ENCODE measurements at places on chromosomes 16 and 17.

- no peak for DNase-seq
These were observed 67.7 kb downstream of the MPRIP start for GRCh38 chr17:17109907-17110306.

DNA sequence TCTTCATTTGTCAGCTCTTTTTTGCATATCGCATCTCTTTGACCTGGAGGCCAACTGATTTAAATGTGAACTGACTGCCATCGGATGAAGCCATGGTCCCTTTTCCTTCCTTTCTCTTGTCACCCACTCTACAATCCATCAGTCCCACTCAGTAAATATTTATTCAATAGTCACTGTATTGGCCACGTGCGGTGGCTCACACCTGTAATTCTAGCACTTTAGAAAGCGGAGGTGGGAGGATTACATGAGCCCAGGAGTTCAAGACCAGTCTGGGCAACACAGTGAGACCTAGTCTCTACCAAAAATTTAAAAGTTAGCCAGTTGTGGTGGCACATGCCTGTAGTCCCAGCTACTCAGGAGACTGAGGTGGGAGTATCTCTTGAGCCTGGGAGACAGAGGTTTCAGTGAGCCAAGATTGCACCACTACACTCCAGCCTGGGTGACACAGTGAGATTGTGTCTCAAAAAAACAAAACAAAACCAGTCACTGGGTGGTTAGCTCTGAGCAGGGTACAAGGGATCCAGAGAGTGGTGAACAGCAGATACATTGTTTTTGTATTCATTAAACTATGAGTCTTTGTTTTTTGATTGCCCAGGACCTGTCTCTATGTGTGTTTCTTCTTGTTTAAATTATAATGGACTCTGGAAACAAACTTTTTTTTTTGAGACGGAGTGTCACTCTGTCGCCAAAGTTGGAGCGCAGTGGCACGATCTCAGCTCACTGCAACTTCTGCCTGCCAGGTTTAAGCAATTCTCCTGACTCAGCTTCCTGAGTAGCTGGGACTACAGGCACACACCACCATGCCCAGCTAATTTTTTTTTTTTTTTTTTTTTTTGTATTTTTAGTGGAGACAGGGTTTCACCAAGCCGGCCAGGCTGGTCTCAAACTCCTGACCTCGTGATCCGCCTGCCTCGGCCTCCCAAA is 6.9 kb downstream of the PHAF1 start:
- no peak for DNase-seq

DNA sequence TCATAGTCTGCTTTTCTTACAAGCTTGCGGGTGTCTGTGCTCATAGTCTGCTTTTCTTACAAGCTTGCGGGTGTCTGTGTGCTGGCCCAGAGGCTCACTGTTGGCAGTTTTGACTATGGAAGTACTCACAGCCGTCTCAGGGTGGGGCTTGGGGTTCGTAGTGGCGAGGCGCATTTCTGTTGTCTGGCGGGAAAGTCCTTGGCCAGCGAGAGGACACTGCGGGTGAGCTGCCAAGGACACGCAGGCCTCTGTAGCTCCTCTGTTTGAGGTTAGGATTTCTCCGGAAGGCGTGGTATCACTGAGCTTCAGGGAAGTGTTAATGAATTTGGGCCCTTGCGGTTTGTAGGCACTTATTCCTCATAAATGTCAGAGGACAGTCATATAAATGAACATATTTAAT is 13.5 kb downstream of the TBCD start:
- no peak for DNase-seq

- no peak for DNase-seq
These were observed 23.3 kb downstream of the GPR179 start for GRCh38 chr17:38320482-38320881.

DNA sequence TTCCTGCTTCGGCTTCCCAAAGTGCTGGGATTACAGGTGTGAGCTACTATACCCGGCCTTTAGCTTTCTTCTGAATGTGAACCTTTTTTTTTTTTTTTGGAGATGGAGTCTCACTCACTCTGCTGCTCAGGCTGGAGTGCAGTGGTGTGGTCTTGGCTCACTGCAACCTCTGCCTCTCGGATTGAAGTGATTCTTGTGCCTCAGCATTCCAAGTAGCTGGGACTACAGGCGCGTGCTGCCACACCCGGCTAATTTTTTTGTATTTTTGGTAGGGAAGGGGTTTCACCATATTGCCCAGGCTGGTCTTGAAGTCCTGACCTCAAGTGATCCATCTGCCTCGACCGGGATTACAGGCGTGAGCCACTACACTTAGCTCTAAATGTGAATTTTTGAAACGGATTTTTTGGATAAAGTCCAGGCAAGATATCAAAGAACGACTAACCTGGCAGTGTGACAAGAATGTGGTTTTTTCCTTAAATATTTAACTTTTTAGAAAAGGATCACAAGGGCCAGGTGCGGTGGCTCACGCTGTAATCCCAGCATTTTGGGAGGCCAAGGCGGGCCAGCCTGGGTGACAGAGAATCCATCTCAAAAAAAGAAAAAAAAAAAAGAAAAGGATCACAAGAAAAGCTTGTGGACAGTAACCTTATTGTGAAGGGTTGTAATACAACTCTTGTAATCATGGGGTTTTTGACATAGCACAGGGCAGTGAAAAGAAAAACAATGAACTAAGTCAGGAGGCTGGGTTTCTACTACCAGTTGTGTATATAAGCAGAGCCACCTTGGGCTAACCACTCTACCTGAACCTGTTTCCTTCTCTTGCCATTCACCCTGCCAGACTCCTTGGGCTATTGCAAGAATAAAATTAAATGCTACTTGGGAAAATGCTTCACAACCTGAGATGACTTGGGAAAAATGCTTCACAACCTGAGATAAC is 6.2 kb downstream of the BRCA1 start:
- no peak for DNase-seq

GRCh38 chr17:47728214-47728877 is 4.7 kb upstream of the TBX21 start:
- no peak for DNase-seq

DNA sequence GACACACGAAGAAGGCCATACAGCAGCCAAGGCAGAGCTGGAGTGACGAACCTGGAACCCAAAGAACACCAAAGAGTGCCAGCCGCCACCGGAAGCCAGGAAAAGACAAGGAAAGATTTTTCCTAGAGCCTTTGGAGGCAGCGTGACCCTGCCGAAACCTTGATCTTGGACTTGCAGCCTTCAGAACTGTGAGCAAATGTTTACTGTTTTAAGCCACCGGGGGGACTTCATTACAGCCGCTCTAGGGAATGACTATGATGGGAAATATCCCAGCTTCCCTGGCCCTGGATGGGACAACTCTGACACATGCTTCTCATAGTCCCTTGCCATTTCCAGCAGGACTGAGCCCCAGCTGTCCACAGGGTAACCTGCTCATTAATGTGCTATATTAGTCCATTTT is 270.6 kb downstream of the HAPSTR1 start:
- no peak for DNase-seq

GRCh38 chr16:83533193-83533592 is 274.6 kb upstream of the HSBP1 start:
- no peak for DNase-seq

GRCh38 chr16:88769617-88770460 is 15.2 kb downstream of the PIEZO1 start:
- no peak for DNase-seq

DNA sequence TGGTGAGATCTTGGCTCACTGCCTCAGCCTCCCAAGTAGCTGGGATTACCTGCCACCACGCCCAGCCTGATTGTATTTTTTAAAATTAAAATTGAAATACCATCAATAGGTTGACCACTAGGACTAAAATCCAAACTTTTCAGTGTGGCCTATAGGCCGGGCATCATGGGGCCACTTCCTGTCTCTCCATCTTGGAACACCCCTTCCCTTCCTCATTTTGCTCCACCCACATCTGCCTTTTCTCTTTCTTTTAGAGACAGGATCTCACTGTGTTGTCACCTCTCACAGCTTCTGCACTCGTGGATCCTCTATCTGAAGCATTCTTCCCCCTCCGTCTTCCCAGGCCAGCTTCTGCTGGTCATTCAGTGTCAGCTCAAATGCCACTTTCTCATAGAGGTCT is 57.0 kb downstream of the BMERB1 start:
- DNase-seq = no peak

GRCh38 chr17:74862108-74862901 is 2.6 kb upstream of the GRIN2C start:
- peak; percentile 56 for DNase-seq

DNA sequence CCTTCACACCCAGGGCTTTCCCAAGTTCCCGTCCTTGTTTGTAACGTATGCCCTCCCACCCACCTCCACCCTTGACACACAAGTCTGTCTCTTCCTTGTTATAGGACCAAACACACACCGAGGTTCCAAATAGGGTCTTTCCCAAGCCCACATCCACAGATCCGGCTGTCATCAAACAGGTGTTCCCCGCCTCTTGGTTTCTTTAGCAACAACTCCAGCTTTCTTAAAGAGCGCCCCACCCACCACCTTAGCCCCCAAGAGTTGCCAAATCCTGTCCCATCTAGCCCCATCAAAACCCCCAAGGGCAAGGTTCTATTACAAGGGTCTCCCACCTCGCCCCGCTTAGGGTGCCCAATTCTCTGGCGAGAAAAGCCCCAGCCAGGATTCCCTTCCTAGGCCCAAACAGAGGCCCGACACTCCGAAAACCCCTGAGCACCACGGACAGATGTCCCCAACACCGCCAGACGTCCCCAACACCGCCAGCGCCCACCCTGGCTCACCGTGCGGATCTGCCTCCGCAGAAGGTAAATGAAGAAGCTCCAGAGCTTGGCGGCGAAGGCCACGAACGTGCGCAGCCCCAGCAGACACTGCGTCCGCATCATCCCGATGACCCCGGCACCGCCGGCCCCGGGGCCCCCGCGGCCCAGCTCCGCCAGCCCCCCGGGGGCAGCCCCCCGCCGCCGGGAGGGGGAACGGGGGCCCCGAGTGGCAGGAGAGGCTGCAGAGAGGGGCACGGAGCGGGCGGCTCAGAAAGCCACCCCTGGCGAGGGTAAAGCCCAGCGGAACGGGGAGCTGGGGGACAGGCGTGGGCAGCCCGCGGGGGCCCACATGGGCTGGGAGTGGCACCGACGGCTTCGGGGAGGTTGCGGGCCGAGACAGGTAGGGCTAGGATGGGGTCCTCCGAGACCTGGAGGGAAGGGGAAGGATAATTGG is 573 bp downstream of the CTDNEP1 start:
- DNase-seq = no peak

- no peak for DNase-seq
These were observed 120.5 kb downstream of the HS3ST4 start for GRCh38 chr16:25812215-25812614.

DNA sequence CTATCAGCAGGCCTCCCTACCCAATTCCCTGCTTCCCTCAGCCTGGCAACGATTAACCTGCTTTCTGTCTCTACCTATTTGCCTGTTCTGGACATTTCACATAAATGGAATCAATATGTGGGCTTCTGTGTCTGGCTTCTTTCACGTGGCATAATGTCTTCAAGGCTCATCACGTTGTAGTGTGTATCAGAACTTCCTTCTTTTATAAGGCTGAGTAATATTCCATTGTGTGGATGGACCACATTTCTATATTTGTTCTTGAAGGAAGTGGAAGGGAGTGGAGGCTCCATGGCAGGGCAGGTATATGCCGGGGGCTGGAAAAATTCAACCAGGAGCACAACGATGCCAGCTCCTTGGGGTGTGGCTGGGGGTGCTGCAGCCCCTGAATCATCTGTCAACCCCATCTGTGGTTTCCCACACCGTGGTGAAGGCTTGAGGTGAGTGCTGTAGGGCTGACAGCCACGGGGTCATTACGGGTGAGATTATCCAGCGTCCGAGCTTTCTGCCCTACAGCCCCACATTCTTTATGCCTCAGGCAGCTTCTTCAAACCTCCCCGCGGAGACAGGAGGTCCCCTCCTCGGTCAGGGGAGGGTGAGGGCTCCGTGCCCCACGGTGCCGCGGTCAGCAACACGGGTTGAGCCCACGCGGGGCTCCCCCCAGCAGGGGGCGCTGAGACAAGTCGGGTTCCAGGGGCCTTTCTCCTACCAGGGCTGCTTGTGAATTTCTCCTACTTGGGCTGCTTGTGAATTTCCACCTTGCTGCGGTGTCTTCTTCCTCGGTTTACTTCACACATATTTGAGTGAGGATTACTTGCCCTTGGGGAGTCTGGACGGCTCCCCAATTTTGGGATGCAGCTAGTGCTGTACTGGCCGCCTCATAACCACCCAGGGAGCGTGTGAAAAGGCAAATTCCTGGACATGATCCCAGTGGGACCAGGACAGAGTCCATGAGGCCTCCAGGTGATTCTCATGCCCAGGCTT is 18.3 kb upstream of the WFIKKN2 start:
- DNase-seq = no peak

DNA sequence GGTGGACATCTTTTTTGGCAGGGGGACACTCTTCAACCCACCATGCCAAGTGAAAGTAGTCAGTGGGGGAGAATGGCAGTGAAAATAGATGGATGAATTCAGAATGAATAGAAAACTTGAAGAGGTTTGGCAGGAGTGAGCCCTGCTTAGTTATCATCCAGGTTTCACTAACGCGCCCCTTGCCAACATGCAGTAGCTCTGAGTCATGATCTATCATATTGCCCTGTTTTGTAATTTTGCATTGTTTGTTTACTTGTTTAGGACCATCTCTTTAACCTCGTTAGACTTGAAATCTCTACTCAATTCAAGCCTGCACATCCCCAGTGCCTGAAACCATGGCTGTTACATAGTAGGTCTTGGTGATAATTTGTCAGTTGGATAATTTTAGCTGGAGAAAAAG is 116.7 kb downstream of the RBFOX1 start:
- no peak for DNase-seq

DNA sequence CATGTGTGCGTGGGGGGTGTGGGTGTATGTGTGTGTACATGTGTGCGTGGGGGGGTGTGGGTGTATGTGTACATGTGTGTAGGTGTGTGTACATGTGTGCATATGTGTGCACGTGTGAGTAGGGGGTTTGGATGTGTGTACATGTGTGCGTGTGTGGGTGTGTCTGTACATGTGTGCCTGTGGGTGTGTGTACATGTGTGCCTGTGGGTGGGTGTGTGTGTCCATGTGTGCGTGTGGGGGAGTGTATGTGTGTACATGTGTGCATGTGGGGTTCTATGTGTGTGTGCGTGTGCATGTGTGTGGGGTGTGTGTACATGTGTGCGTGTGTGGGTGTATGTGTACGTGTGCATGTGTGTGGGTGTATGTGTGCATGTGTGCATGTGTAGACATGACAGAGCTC is 129.1 kb downstream of the C16orf95 start:
- no peak for DNase-seq

DNA sequence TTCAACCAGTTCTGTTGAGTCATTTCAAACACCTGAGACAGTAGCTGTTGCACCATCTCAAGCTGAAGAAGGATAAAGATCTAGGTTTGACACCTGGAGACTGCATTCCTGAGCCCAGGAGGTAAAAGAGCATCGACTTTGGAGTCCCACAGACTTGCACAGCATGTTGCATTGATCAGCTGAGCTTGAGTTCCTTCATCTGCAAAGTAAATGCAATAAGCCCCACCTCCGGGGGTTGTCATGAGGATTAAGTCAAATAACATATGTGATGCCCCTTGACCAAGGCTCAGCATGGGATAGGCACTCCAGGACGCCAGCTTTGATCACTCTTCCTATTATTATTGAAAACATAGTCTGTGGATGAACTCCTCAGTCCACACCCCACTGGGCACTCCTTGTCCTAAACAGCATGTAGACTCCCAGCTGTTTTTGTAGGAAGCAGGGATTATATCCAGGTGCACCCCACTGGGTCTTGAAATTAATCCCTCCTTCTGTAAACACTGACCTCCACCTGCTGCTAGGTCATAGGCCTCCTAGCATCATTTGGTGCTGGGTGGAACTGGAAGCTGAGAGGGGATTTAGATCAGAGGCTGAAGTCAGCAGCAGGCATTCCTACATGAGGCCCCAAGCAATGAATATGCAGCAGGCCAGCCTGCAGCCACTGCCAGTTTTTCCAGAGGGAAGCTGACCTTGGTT is 259.0 kb downstream of the HS3ST4 start:
- no peak for DNase-seq

GRCh38 chr17:71765437-71765836 is 355.4 kb upstream of the SOX9 start:
- DNase-seq = no peak

Data from KG1 (cell line).